Urothelium cell line (cell line): ENCODE measurements at places on chromosomes 1 and 21.

DNA sequence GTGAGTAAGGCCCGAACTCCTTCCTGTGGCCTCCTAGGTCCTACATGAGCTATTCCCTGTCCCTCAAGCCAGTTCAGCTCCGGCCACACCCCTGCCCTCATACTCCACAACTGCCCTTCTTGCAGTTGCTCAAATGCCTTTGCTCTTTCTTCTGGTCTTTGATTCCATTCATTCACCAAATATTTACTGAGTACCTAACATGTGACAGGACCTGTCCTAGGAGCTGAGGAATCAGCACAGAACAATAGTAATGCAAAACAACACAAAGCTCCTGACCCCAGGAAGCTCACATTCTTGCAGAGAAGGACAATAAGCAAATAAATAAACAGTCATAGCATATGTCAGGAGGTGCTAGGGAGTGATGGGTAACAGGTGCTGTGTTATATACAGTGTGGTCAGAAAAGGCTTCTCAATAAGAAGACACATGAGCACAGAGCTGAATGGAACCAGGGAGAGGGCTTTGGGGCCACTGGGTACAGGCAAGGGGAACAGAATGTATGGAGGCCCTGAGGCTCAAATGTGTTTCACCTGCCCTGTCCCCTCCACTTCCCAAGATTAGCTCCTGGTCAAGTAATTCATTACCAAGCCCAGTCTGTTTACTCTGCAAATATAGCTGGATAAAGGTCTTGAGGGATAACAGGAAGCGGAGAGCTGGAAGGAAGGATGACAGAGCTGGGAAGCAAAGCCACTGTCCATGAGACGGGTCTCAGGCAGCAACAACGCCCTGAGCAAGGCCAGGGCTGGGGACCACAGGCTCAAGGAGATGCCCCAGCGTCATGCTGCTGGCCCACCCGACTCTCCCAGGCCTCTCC is 145.1 kb downstream of the CSMD2 start:
- DNase-seq: no peak

GRCh38 chr1:10818262-10819197 is 22.1 kb upstream of the CASZ1 start:
- DNase-seq: no peak

GRCh38 chr1:149849947-149850360 is 49.4 kb upstream of the BOLA1 start:
- DNase-seq: no peak

- peak; percentile 32 for DNase-seq
These were observed 7.4 kb downstream of the IFFO2 start for GRCh38 chr1:18948913-18949685.

DNA sequence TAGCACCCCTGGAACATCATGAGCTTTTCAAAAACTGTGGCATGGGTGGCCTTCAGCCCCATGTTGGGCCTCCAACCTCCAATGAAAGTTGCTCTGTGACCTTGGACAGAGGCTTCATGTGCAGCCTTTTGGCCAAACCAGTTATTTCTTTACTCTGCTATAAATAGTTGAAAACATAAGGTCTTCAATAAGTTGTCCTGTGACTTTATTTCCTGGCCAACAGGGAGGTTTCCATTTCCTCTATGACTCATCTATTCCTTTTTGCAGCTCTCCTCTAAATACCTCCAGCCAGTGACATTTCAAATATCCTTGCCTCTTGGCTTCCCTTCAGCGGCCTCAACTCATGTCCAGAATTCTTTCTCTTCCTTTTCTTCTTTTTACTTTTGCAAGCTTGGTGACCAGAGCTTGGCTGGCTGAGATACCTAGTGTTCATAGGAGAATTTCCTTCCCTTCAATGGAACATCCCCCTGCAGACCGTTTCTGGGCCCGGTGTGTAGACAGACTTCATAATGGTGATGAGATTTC is 22.7 kb upstream of the TRIM67 start:
- peak; percentile 46 for DNase-seq

- DNase-seq: no peak
These were observed 13.9 kb downstream of the URB1 start for GRCh38 chr21:32378956-32379355.

DNA sequence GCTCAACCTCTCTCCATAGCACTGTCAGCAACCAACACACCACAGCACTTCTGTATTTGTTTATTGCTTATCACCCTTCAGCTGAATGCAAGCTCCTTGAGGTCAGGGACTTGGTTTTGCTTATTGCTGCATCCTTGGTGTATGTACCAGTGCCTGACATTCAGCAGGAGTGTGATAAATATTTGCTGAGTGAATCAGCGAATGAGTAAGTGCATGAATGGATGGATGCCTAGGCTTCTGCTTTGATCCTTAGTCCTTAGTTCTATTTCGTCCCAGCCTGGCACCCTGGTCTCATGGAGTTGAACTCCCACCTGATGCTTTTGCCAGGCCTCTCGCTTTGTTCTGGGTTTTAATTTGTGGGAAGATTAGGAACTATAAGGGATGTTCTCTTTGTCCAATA is 88.2 kb downstream of the ZSCAN20 start:
- DNase-seq: no peak
